ENCODE measurements at places on chromosomes 12 and 14.

DNA sequence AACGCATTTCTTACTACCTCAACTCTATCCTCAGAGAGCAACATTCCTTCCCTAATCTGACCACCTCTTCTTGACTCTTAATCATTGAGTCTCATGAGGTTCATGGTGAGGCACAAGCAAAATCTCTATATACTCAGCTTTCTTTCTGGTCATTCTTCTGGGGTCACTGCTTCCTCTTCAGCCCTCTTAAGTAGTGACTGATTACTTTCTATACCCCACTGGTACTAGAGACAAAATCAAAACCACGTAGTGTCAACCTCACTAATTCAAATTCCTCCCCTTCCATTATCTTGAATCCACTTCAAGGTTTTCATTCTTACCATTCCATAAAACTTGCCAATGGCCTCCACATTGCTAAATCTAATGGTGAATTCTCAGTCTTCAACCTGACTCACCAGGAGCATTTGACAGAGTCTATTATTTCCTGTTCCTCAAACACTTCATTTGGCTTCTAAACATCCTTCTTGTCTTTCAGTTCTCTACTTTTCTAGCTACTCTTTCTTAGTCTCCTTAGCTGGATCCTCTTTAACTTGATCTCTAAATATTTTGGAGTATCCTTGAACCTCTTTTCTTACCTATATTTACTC lies 6.8 kb downstream of the WDHD1 start:
- no peak for DNase-seq

DNA sequence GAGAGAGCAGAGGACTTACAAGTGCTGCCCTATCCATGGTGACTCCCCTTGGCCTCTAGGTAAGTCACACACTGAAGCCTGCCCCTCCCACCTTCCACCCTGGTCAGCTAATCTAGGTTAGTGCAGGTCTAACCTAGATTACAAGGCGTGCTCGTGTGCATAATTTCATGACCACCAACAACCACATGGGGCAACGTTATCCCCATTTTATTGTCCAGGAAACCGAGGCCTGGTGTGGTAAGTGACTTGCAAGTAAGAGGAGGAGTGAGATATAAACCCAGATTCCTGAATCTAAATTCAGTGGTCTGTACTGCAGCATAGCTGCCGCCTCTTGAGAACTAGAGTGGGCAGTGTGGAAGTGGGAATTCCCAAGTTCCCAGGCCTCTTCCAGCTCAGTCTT lies 171.1 kb downstream of the DAD1 start:
- no peak for DNase-seq

DNA sequence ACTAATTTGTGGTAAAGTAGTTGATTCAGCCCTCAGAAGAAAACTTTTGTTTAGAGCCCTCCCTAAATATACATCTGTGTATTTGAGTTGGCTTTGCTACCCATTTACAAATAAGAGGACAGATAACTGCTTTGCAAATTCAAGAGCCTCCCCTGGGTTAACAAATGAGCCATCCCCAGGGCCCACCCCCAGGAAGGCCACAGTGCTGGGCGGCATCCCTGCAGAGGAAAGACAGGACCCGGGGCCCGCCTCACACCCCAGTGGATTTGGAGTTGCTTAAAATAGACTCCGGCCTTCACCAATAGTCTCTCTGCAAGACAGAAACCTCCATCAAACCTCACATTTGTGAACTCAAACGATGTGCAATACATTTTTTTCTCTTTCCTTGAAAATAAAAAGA lies 2.7 kb downstream of the FZD10 start:
- DNase-seq, result no peak

DNA sequence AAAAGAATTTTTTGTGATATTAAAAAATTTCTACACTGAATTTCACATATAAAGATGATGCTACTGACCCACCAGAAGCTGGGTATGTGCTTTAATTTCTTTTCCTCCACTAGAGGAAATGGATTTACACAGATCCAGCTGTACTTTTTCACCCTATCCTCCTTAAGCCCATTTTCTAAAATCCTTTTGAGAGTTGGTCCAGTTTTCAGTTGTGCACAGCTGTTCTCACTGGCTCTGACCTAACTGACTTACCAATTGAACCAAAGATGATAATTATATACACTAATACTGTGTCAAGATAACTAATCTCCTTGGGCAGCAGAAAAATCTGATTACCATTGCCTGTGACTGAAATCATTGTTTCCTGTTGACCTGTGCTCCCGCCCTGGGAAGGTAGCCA lies 108.5 kb downstream of the ZFC3H1 start:
- DNase-seq, result no peak

All from dermis microvascular lymphatic vessel endothelial cell (primary cell).